ENCODE measurements at places on chromosomes 12 and 14.

DNA sequence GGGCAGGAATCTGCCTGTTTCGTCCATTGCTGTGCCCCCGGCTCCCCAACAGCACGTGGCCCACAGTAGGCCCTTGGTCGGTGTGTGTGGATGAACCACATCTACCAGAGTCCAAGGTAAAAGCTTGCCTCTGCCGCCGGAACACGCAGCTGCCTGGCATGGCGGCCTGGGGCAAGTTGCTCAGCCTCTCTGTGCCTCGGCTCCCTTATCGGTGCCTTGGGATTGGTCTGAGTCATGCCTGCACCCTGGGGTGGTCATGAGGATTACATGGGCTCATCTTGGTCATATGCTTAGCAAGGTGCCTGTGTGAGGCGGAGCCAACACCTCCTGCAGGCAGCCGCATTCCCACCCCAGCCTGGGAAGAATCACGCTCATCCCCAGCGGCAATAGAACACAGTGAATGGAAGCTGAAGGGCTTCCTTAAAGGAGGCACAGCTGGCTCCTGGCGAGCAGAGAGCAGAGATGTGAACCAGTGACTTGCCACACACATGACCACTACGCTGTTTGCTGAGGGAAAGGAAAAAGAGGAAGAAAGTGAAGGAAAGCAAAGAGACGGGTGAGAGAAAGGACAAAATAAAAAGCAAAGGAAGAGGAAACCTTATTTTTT lies 5.5 kb upstream of the SCARB1 start:
- no peak for DNase-seq

DNA sequence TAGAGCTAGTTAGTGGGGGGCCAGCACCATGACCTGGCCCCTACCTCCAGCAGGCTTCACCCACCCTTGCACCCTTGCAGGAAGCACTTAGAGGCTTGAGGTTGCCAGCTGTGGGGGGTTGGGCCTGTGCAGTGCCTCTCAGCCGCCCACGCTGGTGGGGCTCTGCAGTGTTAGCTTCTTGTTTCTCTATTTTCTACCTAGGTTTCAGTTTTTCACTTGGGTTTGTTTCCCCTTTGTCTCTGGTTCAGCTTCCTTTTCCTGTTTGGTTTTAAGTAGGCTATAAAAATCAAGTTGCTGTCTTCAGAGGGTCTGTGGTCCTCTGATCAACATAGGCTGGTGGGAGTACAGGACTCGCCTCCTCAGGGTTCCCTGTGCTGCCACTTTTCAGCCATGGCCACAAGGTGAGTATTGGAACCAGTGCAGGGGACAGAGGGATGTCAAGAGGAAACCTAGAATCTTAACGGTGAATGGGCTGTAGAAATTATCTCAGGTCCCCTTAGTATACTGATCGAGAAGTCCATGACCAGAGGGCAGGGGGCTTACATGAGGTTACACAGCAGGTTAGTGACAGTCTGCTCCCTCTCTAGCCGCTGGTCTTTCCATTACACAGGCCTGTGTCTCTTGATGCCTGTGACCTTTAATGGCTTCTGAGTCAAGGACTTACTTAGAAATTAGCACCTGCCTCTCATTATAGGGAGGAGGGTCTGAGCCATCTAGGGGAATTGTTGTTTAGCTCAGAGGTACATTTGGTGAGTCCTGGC lies at the start of gene EVL:
EVL (plus strand) TSS at position 312 of the 761 bp plus-strand sequence; CDS start at position 391, 79 bp downstream.
- DNase-seq, result no peak

DNA sequence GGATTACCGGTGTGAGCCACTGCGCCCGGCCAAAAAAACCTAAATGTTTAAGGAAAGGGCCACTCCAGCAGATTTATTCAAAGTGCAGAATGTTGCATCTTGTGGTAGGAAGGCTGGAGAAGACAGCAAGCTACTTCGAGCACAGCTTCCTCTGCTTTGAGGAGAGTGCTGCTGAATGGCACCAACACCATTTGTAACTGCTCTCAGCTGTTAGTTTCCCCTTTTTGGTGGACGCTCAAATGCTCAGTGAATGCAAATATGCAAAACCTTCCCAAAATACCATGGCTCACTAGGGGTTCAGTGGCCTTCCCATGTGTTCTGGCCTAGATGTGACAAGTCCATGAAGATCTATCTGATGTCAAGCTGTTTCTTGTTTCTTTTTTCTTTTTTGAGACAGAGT lies 2.9 kb upstream of the TDRD9 start:
- DNase-seq, result no peak

DNA sequence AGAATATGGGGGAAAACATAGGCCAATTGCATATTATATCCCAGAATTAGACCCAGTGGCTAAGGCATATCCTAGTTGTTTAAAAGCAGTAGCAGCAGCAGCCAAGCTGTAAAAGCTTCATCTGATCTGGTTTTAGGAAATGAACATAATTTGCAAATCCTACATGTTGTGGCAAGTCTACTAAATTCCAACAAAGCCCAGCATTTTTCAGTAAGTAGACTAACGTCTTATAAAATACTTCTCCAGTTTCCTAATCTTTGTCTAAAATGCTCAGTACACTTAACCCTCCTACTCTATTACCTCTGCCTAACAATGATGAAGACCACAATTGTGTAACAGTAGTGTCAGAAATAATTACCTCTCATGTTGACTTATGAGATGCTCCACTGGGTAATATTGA lies 70.9 kb upstream of the RERGL start:
- no peak for DNase-seq

GRCh38 chr14:104582662-104583061 lies 3.1 kb downstream of the C14orf180 start:
- no peak for DNase-seq

Data from fibroblast of skin of right quadriceps (primary cell).